ENCODE measurements at places on chromosomes 5 and 9.

GRCh38 chr5:8289779-8290178 lies 420.8 kb downstream of the MTRR start:
- no peak for DNase-seq

- no peak for DNase-seq
These were observed 59.3 kb downstream of the CAST start for GRCh38 chr5:96721351-96721977.

GRCh38 chr9:91182429-91183225 lies 179.1 kb downstream of the AUH start:
- DNase-seq: no peak

DNA sequence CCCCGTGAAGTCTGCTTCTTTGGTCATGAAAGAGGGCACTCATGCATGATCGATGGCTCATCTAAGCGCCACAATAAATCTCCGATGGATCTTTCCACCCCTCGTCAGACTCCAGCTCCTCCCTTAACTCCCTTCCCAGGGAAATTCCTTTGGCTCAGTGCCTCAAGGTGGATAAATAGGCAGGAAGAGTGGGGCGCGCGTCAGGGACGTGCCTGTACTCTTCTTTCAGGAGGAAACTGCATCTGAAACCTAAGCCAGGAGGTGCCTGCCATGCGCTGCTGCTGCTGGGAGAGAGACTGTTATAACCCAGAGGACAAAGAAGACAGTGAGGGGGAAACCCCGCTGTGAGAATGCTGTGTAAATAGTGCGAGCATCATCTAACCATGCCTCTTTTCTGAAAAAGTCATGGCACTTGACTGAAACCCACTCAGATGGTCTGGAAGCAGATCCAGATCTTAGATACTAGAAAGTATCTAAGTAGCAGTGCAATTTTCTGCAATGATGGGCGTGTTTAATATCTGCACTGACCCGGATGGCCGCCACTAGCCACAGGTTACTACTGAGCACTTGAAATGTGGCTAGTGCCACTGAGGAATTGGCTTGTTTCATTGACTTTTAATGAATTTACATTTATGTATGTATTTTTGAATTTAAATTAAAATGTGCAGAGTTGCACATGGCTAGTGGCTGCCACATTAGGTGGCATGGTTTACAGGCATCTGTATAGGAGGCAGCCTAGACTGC lies 120.3 kb upstream of the BASP1 start:
- DNase-seq: no peak

DNA sequence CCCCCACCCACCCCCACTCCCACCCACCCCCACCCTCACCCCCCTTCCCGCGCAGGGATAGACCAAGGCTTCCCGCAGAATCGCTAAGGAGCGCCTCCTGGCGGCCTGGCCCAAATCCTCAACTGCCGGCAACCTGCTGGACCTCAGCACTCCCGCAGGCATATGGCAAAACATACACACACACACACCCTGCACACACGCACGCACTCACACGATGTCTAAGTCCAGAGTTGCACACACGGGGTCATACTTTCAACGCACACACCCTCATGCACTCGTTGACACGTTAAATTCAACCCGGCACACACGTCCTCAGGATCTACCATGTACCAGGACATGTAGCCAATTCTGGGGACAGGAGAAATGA lies 1.7 kb downstream of the CPLX2 start:
- DNase-seq: no peak

DNA sequence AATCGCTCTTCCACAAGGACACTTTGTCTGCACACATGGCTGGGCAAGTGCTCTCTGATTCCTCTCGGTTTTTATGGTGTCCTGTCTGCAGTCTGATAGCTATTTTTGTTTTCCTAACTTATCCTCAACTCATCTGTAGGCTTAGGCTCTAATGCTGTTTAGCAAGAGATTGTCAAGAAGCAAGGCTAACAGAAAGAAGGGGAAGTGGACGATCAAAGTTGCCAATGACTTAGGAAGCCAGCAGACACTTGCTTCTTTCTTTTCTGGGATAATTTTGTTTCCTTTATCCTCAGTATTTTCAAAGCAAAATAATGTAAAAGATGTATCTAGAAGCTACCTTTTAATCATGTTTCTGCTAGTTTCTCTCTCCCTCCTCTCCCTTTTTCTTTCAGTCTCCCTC lies 130.7 kb downstream of the PRKACG start:
- no peak for DNase-seq

GRCh38 chr5:174764309-174764708 lies 39.9 kb downstream of the MSX2 start:
- DNase-seq: no peak

GRCh38 chr9:94819161-94819687 lies 92.7 kb downstream of the AOPEP start:
- DNase-seq: no peak

DNA sequence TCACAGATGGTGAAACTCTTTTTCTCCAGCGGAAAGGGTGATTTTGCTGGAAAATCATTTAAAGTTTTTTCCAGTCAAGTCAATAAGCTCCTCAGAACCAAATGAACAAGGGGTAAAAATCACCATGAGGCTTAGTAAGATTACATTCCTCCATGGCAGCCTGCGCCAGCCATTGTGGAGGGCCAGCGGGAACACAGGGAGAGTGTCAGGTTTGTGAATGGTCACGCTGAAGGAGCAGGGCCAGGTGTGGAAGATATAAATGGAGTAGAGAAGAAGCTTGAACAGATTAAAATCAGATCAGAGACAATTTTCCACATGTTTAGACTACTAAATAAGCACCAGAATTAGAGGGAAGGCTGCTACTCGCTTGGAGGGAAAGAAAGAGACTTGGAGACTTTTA lies 208.8 kb downstream of the NR3C1 start:
- DNase-seq: no peak

Measured in Right ventricle myocardium inferior (tissue), 1 donor.